M059J (cell line): ENCODE measurements at places on chromosomes 16 and 17.
A peak's percentile ranks its signal among the peaks of the same experiment; 100 is the strongest.

DNA sequence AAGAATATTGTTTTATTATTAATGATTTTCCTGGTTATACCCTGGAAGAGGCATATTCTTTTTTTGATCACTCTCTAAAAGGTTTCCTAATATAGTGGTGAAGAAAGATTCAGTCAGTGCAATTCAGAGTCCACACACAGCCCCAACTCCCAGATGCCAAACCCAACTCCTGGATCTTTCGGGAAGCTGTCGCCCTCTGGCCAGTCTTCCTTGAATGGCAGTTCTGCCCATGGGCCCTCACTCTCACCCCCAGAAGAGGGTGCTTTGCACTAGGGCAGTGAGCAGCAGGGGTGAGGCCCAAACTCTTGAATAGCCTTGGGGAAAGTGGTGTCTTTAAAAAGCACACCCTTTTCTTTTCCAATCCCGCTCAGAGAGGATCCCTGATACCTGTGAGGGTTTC lies 11.0 kb downstream of the KRT32 start:
- DNase-seq, result peak; percentile 36

GRCh38 chr17:83154311-83155127 lies 75.1 kb downstream of the METRNL start:
- no peak for DNase-seq

DNA sequence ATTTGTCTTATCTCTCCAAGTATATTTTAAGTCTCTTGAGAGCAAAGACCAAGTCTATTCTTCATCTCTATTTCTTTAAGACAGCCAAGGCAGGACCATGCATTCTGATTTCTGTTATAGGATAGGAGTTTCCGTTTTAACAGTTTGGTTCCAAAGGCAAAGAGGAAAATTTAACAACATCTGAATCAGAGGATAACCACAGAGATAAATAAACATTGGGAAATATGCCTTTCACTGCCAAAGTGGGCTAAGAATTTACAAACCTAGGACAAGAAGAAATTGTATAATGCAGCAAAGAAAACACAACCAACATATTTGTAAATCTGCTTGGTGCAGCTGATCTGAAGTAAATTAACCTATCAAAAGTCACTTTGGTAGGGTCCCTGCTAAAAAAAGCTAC lies 37.7 kb downstream of the USP32 start:
- peak; percentile 82 for DNase-seq

- DNase-seq, result no peak
Observed at GRCh38 chr17:79952265-79952877, 83.3 kb downstream of the TBC1D16 start.

GRCh38 chr16:17078931-17079631 lies 391.7 kb downstream of the XYLT1 start:
- no peak for DNase-seq

- DNase-seq, result no peak
Observed at GRCh38 chr16:80263848-80264694, 276.7 kb upstream of the DYNLRB2 start.

DNA sequence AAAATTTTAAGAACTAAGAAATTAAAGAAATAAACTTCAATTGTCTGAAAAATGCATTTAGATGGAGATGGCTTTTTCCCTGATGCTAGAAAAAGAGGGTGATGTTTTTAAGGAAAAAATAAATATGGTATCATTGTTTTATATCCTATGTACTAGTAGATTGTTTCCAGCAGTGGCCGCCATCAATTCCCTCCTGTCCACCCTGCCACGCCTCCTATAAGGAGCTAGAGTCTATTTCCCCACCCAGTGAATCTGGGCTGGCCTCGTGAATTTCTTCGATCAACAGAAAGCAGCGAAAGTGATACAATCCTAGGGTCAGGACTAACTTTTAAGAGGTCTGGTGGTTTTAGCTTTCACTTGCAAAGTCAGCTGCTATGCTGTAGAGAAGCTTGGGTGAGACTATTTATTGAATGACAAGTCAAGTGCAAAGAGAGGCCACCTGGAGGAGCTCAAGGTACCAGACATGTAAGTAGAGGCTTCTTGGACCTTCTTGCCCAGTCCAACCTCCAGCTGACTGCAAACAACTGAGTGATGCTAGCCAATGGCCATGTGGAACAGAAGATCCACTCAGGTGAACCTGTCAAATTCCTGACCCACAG lies 80.9 kb upstream of the MTMR4 start:
- DNase-seq, result peak; percentile 7

GRCh38 chr16:84181144-84181915 lies 5.5 kb downstream of the TAF1C start:
- DNase-seq, result no peak

DNA sequence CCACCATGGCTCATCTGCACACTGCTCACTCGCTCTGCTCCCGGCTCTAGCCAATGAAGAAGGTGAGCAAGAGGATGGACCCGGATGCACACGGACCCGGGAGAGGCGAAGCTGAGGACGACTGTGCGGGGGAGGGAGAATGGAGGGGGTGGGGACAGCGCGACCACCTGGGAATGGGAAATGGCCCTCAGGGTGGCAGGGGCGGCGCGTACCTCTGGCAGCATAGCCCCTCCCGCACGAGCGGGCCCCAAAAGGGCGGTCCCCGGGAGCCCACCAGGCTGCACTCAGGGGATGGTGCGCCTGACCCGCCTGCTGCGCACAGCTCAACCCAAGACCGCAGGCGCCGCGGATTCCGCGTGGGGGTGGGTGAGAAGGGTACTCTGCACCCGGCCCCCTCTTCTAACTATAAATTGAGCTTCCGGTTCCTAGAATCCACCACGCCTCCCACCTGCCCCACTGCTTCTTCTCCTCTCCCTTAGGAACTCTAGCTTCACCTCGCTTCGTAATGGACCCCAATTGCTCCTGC lies 6.1 kb downstream of the MT1H start:
- no peak for DNase-seq

GRCh38 chr17:57451643-57452042 lies 195.3 kb downstream of the MSI2 start:
- no peak for DNase-seq

DNA sequence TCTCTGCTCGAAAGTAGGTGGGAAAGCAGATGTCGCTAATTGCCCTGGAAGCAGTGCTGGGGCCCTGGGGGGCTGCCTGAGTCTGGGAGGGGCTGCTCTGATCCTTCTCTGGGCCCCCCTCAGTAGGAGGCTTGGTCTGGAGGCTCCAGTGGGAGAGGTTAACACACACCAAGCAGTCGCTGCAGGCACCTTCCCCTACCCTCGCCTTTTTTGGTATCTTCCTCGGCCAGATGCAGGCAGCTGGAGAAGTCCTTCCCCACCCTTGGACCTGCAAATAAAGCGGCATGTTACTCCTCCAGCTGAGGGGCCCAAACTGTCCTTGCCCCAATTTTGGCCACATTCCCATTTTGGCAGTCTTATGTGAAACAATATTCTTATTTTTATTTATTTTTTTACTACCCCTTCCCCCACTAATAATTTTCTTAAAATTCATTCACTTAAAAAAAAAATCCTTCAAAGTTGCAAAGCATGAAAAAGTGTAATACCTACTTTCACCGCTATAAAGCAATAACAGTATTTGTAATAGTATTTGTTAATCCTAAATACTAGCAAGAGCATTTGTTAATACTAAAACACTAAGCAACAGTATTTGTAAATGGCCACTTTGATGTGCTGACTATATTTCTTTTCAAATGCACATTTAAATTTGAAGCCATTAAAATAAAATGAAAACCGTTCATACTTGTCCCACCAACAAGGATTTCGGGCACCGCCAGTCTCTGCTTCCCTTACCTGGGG lies 15.0 kb downstream of the C16orf46 start:
- DNase-seq, result no peak

DNA sequence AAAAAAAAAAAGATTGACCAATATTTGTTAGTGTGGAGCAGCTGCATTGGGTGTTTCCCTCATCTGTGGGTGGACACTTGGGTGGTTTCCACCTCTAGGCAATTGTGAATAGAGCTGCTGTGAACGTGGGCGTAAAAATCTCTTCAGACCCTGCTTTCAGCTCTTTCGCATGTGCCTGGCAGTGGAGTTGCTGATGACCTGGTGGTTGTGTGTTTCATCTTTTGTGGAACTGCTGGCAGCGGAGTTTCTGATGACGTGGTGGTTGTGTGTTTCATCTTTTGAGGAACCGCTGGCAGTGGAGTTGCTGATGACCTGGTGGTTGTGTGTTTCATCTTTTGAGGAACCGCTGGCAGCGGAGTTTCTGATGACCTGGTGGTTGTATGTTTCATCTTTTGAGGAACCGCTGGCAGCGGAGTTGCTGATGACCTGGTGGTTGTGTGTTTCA lies 21.4 kb downstream of the ZC3H18 start:
- DNase-seq, result no peak

DNA sequence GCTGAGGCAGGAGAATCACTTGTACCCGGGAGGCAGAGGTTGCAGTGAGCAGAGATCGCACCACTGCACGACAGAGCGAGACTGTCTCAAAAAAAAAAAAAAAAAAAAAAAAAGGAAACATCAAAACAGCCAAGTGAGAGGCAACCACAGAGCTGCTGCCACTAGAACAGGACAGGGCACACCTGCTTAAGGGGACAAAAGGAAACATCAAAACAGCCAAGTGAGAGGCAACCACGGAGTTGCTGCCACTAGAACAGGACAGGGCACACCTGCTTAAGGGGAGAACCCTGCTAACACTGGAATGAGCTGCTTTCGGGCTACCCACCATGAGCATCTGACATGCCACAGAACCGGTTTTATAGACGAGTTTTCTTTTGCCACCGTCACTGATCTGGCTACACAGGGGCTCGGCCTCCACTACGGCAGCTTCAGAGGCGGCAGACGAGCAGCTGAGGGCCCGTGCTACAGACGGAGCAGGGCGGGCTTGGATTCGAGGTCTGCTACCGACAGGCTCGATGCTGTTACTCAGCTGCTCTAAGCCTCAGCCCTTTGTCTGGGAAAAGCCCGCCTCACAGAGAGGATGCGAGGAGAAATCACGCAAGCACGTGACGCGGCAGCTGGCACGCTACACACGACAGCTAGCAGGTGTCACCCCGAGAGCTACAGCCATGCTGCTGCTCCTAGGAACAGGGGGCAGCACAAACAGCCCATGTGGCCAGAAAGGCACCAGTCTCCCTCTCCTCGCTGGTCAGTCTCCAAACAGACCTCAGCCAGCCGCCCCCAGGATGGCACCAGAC lies 2.0 kb downstream of the P4HB start:
- no peak for DNase-seq

- no peak for DNase-seq
Observed at GRCh38 chr17:19629449-19629848, 19.1 kb upstream of the ALDH3A2 start.

DNA sequence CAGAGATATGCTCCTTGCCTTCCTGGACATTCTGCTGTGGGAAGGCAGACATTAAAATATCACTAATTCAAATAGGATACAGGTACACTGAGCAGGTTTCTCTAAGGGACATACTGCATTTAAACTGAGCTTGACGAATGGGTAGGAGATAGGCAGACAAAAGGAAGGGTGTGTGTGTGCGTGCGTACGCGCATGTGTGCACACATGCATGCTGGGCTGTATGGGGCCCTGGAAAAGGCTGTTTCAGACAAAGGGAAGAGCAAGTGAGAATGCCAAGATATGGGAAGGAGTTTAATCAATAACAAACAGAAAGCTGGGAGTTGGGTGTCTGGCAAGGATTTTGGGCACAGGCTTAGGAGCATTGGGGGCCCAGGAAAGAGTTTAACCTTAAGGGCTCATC lies 196.2 kb downstream of the PRKCA start:
- DNase-seq, result no peak

GRCh38 chr17:66964930-66965800 lies 658 bp downstream of the CACNG4 start:
- peak; percentile 25 for DNase-seq

DNA sequence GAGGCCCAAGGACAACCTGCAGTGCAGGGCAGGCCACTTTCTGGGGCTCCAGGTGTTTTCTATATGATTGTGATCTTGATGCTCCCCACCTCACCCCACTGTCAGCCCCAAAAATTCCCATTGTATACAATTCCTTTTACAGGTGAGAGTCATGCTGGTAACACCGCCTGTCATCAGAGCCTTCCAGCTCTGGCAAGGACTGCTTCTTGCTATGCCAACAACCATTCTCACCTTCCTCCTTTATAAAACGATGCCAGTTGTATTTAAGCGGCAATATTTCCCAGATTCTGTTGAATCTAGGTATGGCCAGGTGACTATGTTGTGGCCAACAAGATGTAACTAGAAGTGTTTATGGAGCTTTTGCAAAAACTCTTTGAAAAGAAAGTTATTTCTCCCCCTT lies 30.4 kb upstream of the CALB2 start:
- no peak for DNase-seq

DNA sequence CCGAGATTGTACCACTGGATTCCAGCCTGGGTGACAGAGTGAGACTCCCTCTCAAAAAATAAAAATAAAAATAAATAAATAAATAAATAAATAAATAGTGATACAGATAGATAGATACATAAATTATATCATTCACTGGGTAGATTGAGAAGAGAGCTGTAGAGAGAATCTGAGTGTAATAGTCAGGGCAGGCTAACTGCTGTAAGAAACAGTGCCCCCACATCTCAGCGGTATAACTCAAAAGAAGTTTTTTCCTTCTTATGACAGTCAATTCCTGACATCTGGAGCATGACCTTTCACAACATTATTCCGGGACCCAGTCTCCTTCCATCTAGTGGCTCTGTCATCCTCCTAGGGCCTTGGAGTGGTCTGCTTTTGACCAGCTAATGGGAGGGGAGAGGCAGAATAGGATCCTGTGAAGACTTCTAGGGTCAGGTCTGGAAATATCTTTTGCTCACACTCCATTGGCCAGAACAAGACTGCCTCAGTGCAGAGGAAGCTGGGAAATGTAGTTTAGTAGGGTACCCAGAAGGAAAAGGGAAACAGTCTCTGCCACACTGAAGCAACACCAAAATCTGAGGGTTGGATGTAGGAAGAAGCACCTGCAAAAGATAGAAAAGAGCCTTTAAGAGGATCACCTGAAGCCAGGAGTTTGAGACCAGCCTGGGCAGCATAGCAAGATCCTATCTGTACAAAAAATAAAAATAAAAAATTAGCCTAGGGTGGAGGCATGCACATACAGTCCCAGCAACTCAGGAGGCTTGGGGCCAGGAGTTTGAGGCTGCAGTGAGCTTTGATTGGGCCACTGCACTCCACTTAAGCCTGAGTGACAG lies 3.0 kb upstream of the QPRT start:
- peak; percentile 32 for DNase-seq
